ENCODE measurements at places on chromosomes 16 and 17.

DNA sequence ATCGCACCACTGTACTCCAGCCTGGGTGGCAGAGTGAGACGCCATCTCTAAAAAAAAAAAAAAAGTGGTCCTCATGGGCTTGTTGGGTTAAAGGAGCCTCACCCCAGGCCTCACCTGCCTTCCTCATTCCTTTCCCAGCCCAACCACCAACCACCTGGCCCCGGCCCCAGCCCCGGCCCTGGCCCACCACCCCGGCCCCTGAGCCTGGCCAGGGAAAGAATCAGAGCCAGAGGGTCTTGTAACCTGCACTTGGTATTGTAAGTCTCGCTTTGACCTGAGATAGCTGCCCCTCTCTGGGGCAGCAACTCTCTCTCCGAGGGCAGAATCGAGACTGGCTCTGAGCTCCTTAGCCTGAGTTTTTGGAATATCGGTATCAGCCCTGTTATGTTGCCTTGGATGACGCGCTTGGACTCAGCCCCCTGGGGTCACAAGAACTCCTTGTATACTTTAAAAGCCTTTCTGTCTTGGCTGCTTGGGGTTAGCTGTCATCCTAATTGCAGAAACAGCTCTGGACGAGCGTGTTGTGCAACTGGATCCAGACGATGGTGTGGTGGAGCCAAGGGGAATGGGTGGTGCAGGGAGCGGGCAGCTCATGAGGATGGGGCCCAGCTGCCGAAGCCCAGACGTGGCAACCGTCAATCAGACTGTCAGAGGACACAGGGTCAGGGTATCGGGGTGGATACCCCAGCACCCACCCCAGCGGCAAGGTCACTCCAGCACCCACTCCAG is 14.6 kb downstream of the SMTNL2 start:
- DNase-seq: peak; percentile 23

- no peak for DNase-seq
Observed at GRCh38 chr17:28328325-28328724, 6.9 kb downstream of the IFT20 start.

GRCh38 chr17:66487981-66488468 is 185.6 kb downstream of the PRKCA start:
- no peak for DNase-seq

DNA sequence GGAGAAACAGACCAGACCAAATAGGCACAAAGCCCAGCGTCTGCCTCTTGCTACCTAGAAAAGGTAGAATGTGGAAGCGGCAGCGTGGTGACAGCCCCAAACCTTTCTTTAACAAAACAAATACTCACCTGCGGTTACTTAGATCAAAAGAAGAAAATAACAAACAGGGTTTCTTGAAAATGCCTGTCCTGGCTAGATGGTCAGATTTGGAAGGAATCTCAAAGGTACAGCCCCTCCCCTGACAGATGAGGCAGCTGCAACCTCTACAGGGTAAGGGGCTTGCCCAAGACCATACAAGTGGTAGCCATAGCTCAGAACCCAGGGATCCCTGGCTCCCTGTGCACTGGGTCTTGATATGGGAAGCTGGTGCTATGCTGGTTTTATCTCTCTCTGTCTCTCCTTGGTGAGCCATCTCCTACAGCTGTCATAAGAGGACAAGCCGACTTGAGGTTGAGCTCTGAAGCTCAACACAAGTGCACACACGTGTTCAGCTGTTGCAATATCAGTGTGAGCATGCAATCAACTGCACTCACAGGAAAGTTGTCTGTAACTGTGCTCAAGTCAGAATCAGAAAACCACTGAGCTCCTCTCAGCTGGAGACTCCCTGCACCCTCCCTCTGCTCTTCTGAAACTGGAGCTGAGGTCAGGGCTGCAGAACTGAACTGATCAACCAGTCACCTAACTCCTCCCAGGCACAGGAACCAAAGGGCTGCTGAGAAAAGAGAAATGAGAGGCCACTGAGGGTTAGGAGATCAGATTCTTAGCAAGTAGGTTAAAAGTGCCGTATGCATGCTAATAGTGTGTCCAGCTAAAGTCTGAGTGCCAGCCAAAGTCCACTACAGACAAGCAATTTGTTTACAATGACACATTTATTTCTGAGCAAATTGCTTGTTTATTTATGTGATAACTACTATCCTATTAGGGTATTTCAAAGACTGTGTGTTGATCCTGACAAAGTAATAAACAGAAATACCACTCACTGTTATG is 6.1 kb upstream of the RNF157 start:
- peak; percentile 50 for DNase-seq

- DNase-seq: peak; percentile 65
Observed at GRCh38 chr16:53053967-53054669, 673 bp upstream of the CHD9 start.

DNA sequence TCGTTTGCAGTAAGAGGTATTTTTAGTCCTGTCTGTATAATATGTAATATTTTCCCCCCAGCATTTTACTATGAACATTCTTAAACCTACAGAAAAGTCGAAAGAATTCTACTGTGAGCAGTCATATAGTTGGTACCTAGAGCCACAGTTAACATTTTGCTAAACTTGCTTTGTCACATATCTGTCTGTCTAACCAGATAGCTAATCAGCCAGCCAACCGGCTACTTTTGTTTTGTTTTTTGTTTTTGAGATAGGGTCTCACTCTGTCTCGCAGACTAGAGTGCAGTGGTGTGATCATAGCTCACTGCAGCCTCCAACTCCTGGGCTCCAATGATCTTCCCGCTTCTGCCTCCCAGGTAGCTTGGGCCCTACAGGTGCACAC is 73.3 kb downstream of the ABCC1 start:
- no peak for DNase-seq

DNA sequence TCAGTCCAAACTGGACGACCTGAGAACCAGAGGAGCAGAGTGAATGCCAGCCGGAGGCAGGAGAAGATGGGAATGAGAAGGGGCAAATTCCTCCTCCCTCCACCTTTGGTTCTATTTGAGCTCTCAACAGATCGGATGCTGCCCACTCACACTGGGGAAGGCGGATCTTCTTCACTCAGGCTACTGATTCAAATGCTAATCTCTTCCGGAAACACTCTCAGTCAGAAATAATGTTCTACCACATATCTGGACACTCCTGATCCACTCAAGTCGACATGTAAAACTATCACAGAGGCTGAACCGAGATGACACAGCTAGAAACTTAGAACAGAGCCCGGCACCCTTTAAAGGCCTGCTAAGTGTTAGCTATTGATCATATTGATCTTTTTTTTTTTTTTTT is 57.4 kb upstream of the GRIN2A start:
- DNase-seq: no peak

DNA sequence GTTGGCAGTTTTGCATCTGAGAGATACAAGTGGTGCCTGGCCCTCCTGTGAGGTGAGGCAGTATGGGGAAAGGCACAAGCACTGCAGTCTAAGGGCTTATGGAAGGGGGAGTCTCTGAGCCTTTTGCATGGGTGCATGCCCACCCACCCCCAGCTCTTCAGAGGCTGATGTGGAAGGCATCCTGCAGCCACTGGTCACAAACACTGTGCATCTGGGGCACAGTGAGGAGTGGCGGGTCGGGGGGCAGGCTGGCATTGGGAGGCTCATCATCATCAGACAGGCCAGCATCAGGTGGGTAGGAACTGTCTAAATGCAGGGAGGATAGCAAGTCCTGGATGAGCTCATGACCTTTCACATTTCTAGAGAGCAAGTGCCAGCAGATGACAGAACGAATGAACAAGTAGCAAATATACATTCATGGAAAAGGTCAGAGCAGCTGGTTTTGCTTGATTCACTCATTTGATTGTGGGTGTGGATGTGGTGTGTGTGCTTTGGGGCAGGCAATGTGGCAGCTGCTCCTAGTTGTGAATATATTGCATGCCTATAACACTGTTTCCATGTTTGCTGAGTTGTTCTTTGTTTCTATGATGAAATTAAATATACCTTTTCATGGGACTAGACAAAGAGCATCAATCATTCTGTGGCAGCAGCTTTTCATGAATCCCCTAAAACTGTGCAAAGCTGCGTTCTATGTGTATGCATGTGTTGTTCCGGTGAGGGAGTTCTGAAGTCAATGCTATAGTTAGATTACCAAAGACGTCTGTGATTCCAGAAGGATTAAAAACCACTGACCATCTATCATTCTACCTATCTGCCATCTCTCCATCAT is 29.2 kb downstream of the TRIM25 start:
- DNase-seq: no peak

DNA sequence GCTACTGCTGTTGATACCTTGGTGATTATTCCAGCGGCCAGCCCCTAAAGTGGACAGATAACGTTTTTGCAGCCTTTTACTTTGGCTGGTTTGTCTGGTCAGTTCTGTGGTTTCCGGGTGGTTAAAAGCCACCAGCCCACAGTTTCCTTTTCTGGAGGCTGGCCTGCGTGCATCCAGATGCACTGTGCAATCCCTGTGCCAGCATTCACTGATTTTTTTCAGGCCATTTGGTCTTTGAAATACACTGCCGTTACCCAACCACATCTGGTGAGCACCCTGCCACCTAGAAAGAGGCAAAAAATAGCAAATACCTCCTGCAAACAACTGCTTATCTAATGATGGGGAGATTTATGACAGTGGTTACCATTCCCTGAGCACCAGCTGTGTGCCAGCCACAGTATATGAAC is 797 bp downstream of the NUDT7 start:
- DNase-seq: peak; percentile 25

DNA sequence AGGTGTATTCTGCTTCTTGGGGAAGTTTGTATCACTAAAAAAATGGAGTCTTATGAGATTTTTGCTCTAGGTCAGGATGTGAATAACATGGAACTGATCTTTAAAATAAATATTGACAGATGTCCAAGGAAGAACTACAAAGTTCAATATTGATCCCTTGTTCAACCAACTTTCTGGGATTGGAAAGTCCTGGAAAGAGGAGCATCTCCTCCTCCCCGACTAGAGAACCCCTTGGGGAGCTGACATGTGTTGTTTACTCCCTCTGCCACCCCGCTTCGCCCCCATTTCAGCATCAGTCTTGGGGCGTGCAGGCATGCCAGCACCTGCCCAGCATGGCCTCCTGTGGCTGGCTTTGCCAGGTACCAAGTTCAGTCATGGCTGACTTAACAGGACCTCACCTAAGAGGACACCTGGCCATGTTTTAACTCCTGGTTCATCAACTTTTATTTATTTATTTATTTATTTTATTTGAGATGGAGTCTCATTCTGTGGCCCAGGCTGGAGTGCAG is 33.8 kb downstream of the PMFBP1 start:
- DNase-seq: no peak

DNA sequence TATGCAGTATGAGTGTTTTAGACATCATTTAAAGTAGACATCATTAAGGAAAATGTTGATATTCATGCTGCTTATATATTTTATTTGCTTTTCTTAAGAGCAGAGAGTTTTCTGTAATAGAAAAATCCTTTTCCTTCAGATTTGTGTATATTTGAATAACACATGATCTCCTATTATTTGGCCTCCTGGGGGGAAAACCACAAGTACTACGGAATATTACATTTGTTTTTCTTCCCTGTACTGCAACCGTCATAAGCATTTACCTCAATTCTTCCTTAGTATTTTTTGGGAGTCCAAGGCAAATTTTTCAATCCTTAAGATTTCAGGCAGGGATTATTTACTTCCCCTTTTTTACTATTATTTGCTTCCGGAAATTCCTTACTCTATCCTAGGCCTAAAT is 6.0 kb downstream of the RSPRY1 start:
- DNase-seq: no peak

DNA sequence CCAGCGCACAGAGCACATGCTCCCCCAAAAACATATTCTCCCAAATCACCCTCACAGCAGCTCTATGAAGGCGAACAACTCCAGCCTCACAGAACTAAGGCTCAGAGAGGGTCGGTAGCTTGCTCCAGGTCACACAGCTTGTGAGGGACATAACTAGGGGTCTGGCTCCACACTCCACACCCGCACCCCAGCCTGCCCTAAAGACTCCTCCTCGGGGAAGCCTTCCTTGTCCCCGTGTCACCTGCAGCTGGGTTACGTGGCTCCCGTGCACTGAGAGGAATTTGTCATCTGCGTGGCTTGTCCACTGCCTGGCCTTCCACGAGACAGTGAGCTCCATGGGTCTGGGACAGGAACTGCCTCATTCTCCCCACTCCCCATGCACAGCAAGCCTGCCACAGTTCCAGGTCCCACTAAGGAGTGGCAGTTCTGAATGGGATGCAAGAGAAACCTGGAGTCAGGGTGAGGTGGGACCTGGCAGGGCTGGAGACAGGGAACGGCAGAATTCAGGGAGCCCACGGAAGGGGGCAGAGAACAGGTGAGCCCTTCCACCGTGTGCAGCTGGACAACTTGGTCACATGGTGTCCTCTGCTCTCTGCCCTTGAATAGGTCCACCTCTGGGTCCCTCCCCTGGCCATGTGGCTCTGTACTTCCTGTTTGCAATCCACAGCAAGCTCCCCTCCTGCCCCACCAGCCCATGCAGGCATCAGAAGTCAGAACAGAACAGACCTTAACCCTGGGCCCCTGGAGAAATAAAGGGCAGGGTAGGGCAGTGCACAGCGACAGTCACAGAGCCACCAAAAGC is 27.4 kb downstream of the TNFRSF13B start:
- no peak for DNase-seq

- no peak for DNase-seq
Observed at GRCh38 chr17:82752371-82753200, 721 bp downstream of the TBCD start.

- DNase-seq: peak; percentile 34
Observed at GRCh38 chr16:81004646-81005353, 1.9 kb downstream of the CMC2 start.

DNA sequence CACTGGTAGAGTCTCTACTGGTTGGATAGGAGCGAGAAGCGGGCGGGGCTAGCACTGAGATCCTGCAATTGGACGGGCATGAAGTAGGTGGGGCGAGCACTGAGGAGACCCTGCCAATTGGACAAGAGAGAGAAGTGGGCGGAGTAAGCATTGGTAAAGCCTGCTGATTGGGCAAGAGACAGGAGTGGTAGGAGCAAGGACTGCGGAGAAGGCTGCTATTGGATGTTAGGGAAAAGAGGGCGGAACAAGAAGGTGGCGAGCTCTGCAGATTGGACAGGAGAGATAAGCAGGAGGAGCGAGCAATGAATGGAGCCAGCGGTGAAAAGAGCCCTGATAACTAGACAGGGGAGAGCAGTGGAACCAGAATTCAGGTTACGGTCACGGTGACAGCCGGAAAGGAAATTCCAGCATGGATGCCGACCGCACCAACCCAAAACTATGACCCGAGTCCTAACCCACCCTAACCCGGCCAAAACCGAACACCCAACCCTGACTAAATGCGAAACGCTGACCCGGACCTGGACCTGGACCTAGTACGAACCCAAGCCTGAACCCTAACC is 4.8 kb downstream of the SCGB1C2 start:
- DNase-seq: no peak

GRCh38 chr17:47950448-47950847 is 7.2 kb downstream of the PRR15L start:
- DNase-seq: peak; percentile 43

- no peak for DNase-seq
Observed at GRCh38 chr16:46618516-46618915, 2.7 kb downstream of the SHCBP1 start.

- DNase-seq: no peak
Observed at GRCh38 chr16:75864243-75864642, 138.0 kb upstream of the CPHXL start.
